ENCODE measurements at places on chromosomes 2 and 18. TPM values are rescaled to one million over a fixed set of nuclear protein-coding genes. Genes with fewer than 3 reads are reported as not detected.

The COL4A4 gene
- total RNA-seq: 0.02 TPM

DNA sequence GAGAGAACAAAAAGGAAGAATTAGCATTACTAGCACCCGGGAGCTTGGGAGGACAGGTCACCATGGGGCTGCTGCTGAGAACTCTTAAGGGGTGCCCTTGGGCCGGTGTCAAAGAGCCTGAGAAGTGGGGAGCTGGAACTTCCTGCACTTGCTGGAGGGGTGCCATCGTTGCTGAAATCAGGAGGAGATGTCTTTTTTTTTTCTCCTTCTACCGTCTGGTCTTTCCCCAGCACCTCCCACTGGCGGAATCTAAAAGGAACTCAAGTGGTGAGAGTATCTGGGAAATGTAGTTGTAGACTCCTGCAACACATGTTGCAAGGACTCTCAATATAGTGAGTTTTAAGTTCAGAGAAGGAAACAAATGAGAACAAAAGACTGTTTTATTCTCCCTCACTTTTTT is 6.1 kb upstream of the AMMECR1L start:
- H3K27me3 ChIP-seq: peaks cover 2% of the 10 kb centered on the region
- H3K36me3 ChIP-seq: no peaks in the 10 kb centered on the region
- DNase-seq: no peak

GRCh38 chr2:5803547-5803946 is 111.4 kb downstream of the SOX11 start:
- no peak overlapping the region for H3K4me3 ChIP-seq
- DNase-seq: no peak
- no peaks in the 10 kb centered on the region for H3K4me1 ChIP-seq
- peaks cover 4% of the 10 kb centered on the region for H3K36me3 ChIP-seq
- no peak overlapping the region for H3K27ac ChIP-seq

- H3K36me3 ChIP-seq: no peaks in the 10 kb centered on the region
- no peak overlapping the region for H3K27ac ChIP-seq
- DNase-seq: no peak
- H3K27me3 ChIP-seq: no peaks in the 10 kb centered on the region
Observed at GRCh38 chr2:195181059-195181705, 475.8 kb upstream of the SLC39A10 start.

DNA sequence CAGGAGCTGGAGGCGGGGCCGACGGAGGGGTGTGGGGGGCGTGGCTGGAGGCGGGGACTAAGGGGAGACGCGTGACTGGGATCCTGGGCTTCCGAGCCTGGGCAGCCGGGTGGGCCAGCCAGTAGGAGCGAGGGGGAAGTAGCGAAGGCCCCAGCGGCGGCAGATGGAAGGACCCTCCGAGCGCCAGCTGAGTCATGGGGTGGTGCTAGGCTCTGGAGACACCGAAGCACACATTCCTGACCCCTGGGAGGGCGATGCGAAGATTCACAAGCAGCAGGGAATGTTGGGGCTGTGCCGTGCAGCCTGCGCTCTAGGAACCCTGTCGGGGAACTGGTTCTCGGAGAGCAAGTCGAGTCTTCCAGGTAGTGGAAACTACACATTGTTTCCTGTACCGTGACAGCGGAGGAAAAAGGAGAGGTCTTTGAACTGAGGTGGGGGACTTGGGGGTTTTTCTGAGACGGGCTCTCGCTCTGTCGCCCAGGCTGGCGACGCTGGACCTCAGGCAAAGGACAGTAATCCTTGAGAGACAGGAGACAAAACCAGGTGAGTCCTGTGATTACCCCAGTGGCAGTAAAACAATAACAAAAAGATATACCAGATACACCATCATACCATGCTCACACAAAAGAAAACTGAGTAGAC is 650 bp upstream of the AFG3L2 start:
- peaks cover 14% of the 10 kb centered on the region for H3K36me3 ChIP-seq
- H3K4me1 ChIP-seq: peaks cover 32% of the 10 kb centered on the region
- H3K27me3 ChIP-seq: peaks cover 5% of the 10 kb centered on the region
- H3K27ac ChIP-seq: peak overlapping the region; percentile 97

DNA sequence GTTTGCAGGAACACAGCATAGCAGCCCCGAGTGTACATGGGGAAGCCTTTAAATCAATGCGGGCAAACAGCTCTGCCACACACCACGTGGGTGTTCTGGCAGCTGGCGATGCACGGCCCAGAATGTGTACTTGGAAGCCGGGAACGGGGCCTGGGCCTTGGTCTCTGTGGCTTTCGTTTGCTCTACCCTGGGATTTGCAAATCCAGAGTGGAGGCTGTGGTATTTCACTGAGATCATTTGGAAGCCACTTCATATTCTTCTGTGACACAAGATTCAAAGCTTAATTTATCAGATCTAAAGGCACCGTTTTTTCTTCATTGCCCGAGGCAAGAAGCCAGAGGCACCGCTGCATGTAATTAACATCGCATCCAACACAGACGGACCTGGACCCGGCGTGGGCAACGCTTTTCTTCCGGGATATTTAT is 246.3 kb upstream of the MYT1L start:
- H3K27me3 ChIP-seq: no peaks in the 10 kb centered on the region
- H3K4me3 ChIP-seq: no peak overlapping the region
- DNase-seq: no peak
- peaks cover 10% of the 10 kb centered on the region for H3K36me3 ChIP-seq
- no peaks in the 10 kb centered on the region for H3K4me1 ChIP-seq
- H3K27ac ChIP-seq: no peak overlapping the region

DNA sequence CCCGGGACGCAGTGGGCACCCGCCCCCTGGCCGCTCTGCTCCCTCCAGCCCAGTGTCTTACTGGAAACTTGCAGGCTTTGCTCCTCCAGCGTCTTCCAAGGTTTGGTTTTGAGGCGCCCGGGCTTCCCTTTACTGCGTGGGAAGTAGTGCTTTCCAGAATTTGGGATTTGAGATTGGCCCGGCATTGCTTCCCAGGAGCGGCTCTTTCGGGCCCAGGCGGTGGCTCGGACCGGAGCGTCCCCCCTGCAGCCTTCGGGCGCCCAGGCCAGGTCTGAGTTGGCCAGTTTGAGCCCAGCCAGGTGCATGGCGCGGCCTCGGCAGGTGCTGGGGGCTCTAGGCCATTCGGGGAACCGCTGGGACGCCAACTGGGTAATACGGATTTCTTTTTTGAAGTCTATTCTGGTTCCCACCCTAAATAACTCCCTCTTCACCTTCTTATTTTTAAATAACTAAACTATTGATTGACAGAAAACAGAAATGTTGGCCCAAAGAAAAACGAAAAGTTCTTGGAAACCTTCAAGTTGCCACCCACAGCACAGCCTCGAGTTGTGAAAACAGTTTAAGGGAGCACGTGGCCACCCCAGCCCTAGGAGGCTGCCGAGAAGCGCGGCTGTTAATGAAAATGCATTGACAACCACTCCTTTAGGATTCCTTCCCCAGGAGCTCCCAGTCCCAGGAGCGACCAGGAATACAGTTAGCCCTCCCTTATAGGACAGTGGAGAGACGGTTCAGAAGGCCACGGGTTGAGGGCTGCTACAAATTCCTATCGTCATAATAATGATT is 766 bp downstream of the SNTG2 start:
- H3K36me3 ChIP-seq: no peaks in the 10 kb centered on the region
- peaks cover 8% of the 10 kb centered on the region for H3K4me1 ChIP-seq
- no peak overlapping the region for H3K27ac ChIP-seq
- peaks cover 15% of the 10 kb centered on the region for H3K27me3 ChIP-seq
- DNase-seq: no peak
